ENCODE measurements at places on chromosomes 3 and 15.

GRCh38 chr15:74960995-74961588, 4.5 kb upstream of the RPP25 start:
- peak; percentile 28 for DNase-seq

DNA sequence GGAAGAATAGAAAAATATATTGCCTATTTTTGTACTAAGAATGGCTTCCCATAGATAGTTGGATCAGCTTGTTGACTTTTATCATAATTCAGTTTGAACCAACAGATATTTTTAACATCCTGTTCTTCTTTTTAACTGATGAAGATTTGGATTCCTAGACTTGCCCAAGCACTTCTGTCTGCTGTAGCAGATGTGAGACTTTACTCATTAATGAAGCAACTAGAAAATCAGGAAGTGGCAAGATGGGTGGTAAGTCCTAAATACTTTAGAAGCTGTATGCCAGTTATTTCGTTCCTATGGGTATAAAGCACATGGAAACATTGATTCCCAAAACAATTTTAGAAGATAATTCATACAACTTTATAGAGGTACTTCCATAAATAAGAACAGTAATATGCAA, 8.4 kb downstream of the PIGB start:
- DNase-seq: no peak

GRCh38 chr15:62472616-62473299, 307.7 kb upstream of the C2CD4B start:
- DNase-seq: no peak

DNA sequence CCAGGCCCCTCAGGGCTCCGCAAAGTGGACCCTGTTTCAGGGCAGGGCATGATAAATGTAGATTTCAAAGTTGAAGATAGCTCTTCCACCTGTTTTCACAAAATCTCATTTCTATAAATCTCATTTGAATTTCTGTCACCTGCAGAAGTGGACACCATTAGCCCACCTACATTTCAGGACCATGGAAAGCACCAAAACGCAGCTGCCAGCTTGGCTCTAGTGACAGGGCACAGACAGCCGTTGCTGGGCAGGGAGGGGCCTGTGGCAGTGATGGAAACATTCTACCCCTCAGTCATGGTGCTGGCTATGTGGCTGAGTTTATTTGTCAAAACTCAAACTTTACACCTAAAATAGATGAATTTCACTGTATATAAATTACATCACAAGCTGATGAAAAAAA, 40.4 kb downstream of the PRR23E start:
- DNase-seq: no peak

- DNase-seq: peak; percentile 74
These were observed 30.8 kb upstream of the MAP3K13 start for GRCh38 chr3:185332026-185332735.
